NCI-H2171 (cell line): ENCODE measurements at places on chromosomes 13 and 19.

GRCh38 chr13:105089858-105090643, 1445.4 kb downstream of the EFNB2 start:
- no peak for DNase-seq

DNA sequence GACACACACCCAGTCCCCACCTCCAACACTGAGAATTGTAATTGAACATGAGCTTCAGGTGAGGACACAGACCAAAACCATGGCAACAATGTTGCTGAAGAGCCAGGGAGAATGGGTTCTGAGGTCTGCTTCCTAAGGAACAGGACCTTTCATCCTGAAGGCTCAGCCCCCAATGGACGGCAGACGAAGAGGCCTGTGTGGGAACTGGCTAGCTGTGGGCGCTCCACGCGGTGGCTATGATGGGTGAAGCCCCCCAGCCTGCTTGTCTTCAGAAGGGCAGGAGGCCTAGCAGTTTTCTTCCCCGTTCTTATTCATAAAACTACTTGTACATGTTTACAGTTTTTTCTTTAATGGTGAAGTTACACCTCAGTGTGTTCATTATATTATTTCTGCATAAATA, 136.1 kb upstream of the SPACA7 start:
- no peak for DNase-seq

GRCh38 chr13:39887387-39887786, 231.9 kb downstream of the COG6 start:
- no peak for DNase-seq

GRCh38 chr13:90979059-90979458, 368.4 kb upstream of the MIR17HG start:
- no peak for DNase-seq

DNA sequence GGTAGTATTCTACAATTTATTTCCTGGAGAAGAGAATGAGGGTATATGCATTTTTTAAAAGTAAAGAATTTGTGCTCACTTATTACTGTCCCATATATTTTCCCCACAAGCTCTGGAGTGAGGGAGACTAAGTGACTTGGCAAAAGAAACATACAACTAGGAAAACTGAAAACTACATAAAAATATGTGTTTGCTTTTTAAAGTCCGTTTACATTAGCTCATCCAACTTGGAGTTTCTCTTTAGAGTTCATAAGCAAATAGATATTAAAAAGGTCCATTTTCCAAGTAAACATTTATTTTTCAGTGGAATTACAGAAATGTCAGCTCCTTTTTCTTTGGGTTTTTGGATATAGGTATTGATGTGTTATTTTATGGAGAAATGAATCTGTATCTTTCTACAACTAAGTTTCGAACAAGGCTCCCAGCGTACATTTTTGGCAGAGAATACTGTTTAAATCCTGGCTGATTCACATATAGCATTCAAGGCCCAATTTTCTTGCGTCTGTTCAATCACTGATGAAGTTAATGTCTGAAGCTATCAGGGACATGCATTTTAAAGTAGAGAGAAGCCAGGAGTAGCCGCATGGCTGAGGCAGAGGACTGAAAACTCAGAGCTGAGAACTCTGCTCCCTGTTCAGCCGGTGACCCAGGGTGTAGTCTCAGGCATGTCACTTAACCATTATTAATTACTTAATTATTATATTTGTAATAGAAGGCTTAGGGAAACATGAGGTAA, 729.4 kb downstream of the EFNB2 start:
- no peak for DNase-seq

DNA sequence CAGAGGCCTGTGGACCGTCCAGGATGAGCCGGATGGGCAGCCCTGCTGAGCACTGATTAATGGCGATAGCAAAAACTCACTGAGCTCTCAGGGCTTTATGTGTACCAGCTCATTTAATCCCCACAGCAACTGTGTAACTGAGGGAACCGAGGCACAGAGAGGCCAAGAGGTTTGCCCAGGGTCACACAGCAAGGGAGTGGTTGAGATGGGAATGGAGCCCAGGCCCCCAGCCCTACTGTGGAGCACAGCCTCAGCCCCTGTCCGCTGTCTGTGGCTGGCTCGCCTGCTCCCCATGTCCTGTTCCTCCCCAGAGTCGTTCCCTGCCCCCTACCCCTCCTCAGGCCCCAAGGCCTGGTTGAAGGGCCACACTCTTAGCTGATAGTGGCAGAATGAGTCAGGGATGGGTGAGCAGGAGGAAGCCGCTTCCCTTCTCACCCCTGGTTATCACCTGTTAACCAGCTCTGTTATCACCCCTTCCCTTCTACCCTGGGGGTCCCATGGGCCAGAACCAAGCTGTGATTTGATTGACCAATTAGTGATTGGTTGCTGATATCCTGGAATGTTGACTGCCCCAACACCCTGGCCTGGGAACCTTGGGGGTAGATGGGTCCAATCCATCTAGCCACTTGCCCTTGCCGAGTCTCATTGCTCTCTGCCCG, 21.2 kb downstream of the CAPN12 start:
- no peak for DNase-seq

DNA sequence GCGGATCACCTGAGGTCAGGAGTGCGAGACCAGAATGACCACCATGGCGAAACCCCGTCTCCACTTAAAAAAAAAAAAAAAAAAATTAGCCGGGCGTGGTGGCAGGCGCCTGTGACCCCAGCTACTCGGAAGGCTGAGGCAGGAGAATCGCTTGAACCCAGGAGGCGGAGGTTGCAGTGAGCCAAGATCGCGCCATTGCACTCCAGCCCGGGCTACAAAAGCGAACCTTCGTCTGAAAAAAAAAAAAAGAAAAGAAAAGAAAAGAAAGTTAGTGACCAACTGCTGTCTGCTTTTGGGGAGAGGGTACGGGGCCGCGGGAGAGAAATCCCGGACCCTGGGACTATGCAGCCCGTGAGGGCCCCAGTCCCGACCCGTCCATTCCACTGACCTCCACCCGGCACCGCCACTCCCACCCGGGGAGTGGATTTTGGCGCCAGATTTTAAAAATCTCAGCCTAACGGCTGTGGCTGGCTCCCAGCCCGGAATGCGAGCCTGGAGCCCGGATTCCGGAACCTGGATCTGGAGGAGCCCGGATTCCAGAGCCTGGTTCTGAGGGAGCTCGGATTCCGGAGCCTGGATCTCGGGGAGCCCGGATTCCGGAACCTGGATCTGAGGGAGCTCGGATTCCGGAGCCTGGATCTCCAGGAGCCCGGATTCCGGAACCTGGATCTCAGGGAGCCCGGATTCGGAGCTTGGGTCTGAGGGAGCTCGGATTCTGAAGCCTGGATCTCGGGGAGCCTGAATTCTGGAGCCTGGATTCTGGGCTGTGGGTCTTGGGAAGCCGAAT, 6.1 kb upstream of the LMNB2 start:
- DNase-seq = peak; percentile 76

- DNase-seq = no peak
Measured at GRCh38 chr13:52125547-52125946, 3.3 kb downstream of the NEK5 start.

- DNase-seq = no peak
Measured at GRCh38 chr19:2239173-2239572, 2.5 kb downstream of the SF3A2 start.

DNA sequence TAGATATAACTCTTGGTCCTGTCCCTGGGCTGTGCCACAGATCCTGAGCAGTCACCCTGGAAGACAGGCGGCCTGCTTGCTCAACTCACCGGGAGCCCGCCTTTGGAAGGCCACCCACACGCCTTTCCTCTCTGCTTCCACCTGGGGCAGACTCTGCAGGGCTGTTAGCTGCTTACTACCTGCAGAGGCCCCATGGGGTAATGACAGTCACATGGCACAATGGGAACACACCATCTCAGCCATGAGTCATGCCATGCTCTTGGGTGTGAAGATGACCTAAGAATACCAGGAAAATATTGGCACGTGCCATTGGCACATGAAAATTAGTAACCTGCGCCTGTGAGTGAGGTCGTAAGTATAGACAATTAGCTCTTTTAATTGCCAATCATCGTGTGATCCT, 108.6 kb downstream of the COL4A2 start:
- no peak for DNase-seq

DNA sequence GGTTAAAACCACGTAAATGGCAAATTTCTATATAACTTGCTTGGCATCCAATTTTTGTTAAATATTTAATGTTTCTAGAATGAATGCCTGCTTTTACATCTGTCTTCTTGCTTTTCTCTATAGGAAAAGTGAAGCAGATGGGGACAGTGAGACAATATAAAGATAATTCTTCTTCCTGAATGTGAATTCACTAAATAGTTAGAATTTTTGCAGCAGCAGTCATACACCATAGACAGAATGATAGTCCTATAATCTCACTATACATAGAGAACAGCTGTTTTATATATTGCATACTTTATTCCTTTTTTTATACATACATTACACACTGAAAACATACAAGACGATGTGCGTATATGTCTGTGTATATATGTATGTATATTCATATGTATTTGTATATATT, 1127.3 kb downstream of the PCDH9 start:
- no peak for DNase-seq

- DNase-seq = no peak
Measured at GRCh38 chr19:53552001-53552721, 14.2 kb downstream of the ZNF331 start.

- no peak for DNase-seq
Measured at GRCh38 chr13:92315265-92315664, 911.3 kb upstream of the GPC6 start.

DNA sequence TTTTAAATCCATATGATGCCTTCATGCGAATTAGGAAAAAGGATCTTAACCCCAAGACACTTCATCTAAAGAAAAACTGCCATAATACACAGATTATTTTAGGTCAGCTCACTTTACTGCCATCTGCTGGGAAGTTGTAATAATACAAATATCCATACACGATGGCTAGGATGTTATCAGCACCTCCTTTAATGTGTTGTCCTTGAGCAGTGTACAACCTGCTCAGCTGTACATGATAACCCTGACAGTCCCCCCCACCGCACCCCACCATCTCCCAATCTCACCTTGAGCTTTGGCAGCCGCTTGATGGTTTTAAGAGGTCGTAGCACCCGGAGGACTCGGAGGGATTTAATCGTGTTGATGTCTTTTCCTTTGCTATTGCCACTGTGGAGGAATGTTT, 112.2 kb downstream of the IER2 start:
- DNase-seq = peak; percentile 48

DNA sequence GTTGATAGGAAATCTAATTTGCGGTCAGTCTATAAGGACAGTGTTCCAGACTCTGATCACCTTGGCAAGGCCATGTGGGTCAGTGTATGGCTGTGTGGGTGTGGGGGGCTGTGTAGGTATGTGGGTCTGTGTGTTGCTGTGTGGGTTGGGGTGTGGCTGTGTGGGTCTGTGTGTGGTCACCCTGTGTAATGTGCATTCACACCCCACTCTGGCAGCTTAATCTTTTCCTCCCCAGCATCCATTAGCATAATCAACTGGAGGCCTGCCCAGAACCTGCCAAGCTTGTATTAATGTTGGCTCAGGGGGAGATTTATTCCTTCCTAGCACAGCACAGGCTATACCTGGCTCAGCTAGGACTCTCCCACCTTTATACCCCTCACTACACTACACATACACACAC, 203.2 kb downstream of the TUBA3C start:
- no peak for DNase-seq

GRCh38 chr13:23074075-23074828, 106.5 kb upstream of the SGCG start:
- DNase-seq = no peak

DNA sequence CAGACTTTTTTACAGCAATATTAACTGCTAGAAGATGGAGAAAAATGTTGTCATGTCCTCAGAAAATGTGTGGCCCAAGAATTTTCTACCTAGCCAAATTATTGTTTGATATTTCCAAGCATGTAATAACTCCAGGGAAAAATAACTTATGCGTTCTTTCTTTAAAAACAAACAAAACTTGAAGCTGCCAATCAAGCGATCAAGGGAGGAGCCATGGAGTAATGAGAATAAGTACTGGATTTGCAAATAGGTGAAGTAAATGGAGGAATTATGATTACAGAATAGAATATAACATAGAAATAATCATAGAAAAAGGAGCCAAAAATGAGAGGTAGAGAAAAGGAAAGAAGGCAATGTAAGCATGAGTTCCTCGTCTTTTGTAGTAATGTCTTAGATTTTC, 225.3 kb downstream of the DLEU7 start:
- no peak for DNase-seq

GRCh38 chr19:52226652-52227051, 36.8 kb downstream of the PPP2R1A start:
- no peak for DNase-seq

GRCh38 chr19:30744741-30745475, 372.7 kb downstream of the ZNF536 start:
- DNase-seq = no peak

GRCh38 chr13:77513719-77514335, 21.7 kb upstream of the SCEL start:
- no peak for DNase-seq

- no peak for DNase-seq
Measured at GRCh38 chr13:104106705-104107393, 1040.6 kb upstream of the SLC10A2 start.

GRCh38 chr19:8396563-8397203, 6.5 kb downstream of the RAB11B start:
- DNase-seq = no peak

DNA sequence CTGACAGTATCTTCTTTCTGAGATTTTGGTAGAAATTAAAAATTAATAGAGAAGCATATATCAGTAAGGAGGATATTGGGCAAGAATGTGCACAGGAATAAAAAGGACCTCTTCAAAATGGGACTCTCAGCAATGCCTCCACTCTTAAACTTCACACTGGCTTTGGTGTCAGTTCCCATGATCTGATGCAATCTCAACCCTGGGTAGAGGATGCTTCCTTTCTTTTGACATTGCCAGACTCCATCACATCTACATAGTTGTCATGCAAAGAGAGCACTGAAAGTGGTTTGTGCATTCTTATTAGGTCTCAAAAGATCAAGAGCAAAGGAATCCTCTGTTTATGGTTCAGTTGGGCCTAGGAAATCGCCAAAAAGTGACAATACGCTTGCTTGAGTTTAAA, 26.3 kb downstream of the STARD13 start:
- no peak for DNase-seq

DNA sequence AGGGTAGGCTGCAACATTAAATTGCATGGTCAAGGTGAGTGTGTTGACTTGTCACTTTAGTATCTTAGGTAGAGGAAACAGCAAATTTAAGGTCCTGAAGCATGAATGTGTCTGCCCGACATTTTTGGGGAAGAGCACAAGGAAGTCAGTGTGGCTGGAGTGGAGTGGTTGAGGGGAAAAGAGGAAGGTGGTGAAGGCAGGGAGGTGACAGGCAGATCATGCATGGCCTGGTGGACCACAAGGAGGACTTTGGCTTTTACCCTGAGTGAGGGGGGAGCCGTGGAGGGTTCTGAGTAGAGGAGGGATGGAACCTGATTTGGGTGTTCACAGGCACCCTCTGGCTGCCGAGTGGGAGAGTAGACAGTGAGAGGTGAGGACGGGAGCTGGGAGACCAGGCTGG, 168.0 kb downstream of the IER2 start:
- DNase-seq = no peak

GRCh38 chr13:43304945-43305344, 281.6 kb downstream of the DNAJC15 start:
- no peak for DNase-seq

DNA sequence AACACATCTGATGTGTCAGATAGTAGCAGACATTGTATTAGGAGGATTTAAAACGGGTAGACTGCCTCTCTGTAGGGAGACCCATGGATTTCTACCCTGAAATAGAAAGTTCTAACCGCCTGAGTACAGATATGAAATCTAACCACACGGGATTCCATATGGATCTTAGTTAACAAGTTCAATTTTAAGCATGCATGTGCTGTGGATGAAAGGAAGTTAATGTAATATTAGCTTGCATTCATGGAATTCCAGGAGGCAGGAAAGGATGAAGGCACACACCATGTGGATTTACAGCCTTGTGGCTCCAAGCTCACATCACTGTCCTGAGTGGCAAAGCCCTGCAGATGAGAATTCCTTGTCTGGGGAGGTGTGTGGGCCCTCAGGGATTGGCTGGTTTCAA, 120.6 kb upstream of the IRS2 start:
- DNase-seq = no peak
